ENCODE measurements at places on chromosomes 16 and 17.

DNA sequence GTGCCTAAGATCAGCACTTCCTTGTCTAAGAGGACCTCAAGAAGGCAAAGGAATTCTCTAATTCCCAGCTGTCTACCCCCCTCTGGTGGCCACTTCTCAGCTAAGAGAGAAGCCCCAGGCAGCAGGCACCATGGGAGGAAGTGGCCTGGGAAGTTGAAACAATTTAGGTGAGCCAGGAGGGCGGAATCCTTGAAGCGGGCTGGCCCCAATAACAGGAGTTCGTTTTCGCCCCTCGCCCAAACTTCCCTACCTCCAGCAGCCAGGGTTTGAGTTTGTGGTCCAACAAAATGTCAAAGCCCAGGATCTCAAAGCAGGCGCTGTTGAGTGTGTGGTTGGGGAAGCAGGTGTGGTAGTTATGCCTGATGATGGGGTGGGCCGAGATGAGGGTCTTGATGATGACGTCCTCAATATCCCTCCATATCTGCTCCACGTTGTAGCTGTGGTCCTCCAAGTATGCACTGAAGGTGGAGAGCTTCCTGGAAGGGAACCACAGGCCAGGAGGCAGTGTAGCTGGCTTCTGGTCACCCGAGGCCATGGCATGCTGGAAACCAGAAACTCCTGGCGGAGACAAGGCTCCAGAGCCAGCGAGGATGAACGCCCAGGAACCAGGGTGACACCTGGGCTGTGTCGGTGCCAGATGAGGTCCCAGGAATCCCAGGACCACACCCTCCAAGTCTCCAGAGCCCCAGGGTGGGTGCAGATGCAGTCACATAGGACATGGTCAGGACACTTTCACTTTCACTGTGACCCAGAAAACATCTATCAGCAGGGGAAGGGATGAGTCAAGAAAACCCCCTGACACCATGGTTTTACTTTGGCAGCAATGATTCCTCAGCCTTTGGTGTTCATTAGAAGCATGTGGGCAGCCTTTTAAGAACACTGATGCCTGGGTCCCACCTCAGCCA lies 25.6 kb downstream of the TTLL6 start:
- DNase-seq, result no peak

GRCh38 chr16:795580-796229 lies 4.8 kb downstream of the GNG13 start:
- DNase-seq, result no peak

GRCh38 chr17:56481659-56482058 lies 111.8 kb upstream of the NOG start:
- DNase-seq, result no peak

- DNase-seq, result no peak
Measured at GRCh38 chr16:10388988-10389387, 3.1 kb downstream of the ATF7IP2 start.

DNA sequence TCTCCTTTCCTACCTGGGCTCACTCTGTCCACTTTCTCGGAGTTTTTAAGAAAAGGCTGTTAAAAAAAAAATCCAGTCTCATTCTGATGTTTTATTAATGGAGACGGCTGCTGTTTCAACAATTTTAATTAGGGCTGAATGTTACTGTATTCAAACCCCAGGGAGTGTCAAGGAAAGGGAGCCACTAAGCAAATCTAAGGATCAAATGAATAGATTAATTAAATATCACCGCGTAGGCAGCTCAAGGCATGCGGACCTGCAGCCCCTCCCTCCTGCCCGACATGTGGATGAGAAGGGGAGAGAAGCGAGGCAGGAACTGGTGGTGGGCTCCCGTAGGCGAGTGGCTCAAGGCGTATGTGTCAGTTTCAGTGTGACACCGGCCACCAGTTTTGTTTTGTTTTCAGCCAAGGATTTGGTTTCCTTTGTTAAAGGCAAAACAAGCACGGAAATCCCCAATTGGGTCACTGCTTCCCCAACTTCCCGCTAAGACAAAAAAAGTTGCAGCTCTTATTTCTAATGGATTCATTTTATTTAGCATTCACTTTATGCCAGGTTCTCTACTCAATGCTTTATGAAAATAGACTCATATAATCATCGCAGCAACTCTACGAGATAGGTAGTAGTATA lies 110.6 kb downstream of the GP2 start:
- DNase-seq, result no peak

DNA sequence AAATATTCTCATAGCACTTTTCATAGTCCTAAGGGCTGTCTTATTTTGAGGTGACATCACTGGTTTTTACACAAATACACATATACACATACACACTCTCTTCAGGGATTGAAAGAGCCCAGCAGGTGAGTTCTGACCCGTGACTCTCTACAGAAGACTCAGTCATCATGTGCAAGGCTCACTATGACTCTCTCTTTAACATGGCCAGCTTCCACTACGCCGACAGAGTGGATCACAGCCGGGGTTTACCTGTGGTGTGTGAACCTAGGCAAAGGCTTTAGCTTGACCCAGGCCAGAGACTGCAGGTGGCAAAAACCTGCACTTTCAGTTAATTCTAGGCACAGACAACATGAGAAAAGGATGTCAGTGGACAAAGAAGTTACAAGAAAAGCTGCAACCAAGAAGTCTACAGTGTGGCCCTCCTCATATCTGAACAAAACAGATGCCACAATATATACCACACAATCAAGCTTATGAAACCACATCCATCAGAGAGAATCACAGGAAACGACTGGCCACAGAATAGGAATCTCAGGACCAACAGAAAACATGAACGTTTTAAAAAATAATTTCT lies 56.5 kb downstream of the CYTH1 start:
- no peak for DNase-seq

DNA sequence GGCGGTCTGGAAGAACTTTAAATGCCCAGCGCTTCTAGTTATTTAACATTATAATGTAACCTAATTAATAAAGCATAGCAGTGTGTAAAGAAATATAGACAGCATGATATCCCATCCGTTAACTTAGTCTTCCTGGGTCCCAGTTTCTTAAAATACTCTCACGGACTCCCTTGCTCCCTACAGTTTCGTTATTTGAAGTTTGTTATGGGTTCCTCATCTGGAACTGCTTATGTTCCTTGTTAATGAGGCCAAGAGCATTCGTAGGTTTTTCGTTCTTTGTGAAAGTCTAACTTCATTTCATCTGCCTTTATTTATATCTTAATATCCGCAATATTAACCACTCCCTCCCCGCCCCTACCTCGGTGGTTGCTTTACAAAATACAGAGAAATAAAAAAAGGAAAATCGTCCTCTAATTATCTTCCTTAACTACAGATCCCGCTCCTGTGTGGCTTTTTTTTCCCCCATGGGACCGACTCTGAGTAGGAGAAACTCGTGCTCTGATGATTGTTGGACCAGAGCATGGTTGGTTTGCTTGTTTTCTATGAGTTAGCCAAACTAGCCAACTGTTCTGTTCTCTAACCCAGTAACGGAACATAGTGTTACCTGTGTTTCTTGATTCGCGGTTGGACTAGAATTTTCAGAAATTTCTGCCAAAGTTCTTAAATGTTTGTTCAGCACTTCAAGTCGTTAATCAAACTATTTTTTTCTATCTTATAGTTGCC lies 863 bp downstream of the ADPRM start:
- DNase-seq, result no peak

DNA sequence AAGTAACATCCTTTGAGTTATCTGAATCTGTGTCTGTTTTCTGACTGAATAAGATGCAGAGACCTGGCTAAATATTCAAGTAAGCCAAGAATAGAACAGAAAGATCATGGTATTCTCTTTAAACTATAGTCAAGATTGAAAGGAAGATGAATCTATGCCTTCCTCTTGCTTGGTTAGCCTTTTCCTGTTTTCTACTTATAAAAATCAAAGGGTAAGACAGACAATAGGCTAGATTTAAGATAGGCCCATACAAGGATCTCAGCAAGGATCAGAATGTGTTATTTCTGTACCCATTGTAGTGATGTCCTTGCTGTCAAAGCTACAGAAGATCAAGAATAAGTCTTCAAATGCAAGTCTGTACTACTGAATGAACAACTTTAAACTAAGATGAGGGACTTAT lies 7.0 kb upstream of the CDR2 start:
- DNase-seq, result no peak

DNA sequence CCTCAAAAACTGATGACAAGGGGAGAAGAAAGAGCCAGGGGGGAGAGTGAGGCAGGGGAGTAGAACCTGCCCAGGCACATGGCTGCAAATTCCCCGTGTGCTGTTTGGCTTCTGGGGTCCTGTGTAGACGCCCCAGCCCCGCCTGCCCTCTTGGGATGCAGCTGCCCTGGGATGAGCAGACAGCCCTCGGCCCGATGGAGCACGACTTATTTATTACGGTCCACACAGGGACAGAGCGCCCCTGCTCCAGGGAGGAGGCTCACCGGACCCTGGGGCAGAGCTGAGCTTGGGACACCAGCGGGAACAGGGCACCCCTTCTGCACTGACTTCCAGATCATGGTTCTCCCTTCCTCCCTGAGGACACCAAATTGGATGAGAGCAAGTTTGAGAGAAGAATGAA lies 9.1 kb downstream of the LDHD start:
- no peak for DNase-seq

DNA sequence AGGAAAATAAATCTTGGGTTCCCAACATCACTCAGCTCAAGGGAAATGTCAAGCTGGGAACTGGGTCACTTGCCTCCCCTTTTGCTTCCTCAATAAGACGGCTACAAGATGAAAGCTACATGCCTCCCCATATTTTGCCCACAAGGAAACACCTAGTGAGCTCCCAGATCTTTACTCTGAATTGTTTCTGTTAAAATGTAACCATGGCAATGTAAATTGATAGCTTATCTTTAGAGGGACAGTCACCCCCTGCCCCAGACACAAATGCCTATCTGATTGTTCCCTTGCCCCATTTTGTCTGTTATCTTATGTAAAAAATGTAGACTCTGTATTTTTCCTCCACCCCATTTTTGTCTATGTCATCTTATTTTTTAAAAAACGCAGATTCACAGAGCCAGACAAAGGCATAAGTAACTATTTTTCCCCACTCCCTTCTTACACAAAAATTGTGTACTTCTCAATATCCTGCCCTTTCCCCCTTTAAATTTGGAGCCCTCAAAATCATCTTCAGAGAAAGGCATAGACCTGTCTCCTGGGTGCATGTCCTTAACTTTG lies 288.7 kb upstream of the ERCC4 start:
- no peak for DNase-seq

DNA sequence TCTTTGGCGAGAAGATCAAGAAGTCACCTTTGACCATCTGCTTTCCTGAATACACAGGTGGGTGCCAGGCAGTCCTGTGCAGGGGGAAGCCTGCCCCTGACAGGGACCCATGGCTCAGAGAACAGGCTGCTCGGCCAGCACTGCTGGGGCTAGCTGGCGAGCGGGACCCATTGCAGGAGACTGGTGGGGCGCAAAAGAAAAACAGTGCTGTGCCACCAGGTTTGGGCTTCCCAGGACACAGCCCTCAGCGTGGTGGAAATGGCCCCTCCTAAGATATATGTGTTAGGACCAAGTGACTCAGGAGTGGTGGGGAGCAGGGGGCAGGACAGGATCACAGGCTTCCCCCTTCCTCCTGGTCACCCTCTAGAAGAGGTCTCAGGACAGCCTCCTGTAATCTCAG lies 73.9 kb downstream of the AMFR start:
- no peak for DNase-seq

DNA sequence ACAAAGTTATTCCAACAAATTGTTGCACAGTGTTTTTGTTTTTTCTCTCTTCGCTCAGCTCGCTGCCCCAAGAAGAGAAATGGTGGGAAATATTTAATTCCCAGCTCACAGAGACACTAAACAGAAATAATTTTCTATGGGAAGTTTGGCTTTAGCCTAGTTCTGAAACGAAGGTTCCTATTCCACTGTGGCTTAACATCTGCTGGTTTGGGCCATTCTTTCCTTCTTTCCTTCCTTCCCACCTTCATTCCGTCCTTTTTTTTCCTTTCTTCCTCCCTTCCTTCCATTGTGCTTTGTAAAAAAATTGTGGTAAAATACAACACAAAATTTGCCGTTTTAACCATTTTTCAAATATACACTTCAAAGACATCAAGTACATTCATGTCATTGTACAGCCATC lies 393.5 kb upstream of the SOX9 start:
- DNase-seq, result no peak

- no peak for DNase-seq
Measured at GRCh38 chr17:49676276-49676868, 1.5 kb downstream of the SPOP start.

GRCh38 chr17:57379237-57379894 lies 123.0 kb downstream of the MSI2 start:
- no peak for DNase-seq

DNA sequence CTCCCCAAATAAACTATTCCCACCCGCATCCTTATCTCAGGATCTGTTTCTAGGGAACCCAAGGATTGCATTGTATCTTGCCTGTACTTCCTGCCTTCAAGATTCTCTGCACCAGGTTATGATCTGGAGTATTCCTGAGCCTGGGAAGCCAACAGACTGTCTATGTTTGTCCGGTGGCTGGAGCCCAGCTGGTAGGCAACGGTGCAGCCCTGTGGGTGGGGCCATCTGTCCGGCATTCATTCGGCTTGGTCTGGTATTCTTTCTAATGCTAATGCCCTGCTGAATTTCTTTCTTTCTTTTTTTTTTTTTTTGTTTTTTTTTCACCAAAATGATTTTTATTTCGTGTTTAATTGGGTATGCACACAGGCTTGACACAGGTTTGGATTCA lies 20.7 kb upstream of the TVP23A start:
- DNase-seq, result no peak

DNA sequence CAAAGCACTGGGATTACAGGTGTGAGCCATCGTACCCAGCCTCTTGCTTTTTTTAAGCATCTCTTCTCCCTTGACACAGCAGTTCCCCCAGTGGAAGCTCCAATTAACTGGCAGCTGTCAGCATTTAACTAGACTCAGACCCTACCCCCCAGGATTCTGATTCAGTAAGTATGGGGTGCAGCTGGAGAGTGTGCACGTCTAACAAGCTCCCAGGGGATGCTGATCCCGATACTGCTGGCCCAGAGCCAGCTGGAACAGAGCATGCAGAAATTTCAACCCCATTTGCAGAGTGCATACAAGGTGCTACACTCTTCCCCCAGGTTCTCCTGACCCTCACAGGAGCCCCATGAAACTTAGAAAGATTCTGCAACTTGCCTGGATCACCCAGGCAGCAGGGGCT lies 27.7 kb upstream of the BCO1 start:
- no peak for DNase-seq

DNA sequence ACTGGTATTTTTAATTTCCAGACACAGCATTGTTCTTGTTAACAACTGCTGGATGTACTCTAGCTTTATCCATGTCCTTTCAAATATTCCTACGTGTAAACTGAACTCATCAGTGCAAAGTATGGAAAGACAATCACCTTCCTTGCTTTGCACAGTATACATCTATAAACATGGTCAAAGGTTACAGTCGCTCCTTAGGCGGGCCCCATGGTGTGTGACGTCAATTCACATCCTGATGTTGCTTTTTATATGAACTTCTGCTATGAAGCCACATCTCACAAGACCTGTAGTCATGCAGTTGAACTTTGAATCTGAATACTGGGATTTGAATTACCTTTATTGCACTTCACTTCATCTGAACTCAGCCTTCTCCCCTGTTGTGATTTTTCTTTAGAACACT lies 447.6 kb upstream of the PSMD7 start:
- DNase-seq, result no peak

GRCh38 chr17:20170085-20170484 lies 160.9 kb downstream of the SPECC1 start:
- DNase-seq, result no peak
